Heart right ventricle (tissue), 16 donors: ENCODE measurements at places on chromosomes 6 and 20.

GRCh38 chr6:132865829-132866228 is 51.5 kb downstream of the RPS12 start:
- DNase-seq, result no peak

- no peak for DNase-seq
Measured at GRCh38 chr6:43407296-43407695, 20.0 kb upstream of the ABCC10 start.

GRCh38 chr6:169720207-169720855 is 4.0 kb downstream of the PHF10 start:
- DNase-seq, result no peak

DNA sequence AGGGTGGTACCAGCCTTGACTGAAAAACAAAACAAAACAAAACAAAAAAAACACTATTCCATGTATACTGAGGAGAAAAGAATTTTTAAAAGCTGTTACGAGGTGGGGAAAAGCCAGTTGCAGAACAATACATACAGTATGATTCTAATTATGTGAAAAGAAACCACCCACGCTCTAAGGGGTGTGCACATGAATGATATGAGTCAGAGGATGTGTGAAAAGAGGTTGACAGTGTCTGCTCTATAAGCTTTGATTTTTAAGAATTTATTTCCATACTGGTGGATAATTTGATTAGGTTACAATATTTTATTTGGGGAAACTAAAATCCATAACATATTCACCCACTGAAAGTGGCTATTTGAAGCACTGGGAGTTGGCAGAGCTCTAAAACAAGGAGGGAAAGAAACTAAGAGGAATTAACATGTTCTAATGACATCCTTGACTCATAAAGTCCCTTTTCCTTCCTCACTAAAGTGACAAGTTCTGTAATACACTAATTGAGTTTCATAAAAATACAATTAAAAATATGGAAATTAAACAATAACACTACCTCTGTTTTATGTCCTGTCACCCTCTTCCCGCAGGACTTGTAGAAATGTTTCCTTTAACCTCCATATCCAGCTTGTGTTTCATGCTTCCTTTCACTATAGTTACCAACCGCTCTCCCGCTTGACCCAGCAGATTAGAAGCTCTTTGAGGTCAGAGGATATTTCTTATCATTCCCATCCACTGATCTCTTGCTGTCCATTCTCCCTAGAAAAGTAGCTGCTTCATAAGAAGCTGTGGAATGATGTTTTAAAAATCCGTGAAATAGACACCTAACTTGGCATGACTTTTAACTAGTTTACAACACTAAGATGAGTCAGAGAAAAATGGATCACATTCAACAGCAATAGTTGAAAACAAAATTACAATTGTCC is 118.6 kb upstream of the CCDC28A start:
- DNase-seq, result no peak

GRCh38 chr6:39266782-39267355 is 37.6 kb upstream of the KCNK5 start:
- no peak for DNase-seq
